Caki2 (cell line): ENCODE measurements at places on chromosomes 2 and 18. TPM values are rescaled to one million over a fixed set of nuclear protein-coding genes. Genes with fewer than 3 reads are reported as not detected.

CCBE1 gene
- 0.17 TPM in 1 of 2 replicates, not detected in the other for total RNA-seq

MSH6 gene
- total RNA-seq = 39.6 and 46.3 TPM in 2 replicates

DNA sequence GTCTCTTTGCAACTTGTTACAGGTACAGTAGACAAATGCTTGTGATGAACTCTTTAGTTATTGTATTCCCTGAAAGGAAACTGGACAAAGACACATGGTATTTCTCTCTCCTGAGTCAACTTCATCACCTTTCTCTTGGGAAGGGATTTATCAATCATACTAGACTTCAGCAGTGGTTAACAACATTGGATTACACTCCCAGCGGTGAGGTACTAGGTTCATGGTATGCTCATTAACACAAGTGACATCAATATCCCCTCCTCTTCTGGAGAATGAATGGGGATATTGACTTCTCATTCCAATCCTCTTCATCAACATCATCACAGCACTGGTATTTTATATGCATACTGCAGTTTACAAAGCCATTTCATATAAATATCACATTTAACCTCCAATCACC is 574.6 kb downstream of the ERBB4 start:
- DNase-seq = no peak

DNA sequence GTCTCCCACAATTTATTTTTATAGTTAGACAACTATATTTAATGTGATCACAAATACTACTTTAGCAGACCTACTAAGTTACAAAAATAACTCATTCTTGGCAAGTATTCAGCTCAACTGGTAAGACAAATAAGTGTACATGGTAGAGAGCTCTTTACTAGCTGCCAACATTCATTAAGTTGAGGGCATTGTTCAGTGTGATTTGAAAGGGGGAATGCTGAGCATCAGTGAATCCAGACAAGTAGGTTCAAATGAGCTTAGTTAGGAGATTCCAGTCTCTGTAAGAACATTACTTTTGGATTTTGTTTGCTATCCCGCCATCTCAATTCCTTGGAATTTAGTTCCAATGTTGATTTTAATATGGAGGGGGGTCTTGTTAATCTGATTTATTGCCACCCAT is 187.3 kb upstream of the LYPD1 start:
- no peak for DNase-seq

- DNase-seq = no peak
Measured at GRCh38 chr2:213098612-213099011, 52.8 kb downstream of the IKZF2 start.

DNA sequence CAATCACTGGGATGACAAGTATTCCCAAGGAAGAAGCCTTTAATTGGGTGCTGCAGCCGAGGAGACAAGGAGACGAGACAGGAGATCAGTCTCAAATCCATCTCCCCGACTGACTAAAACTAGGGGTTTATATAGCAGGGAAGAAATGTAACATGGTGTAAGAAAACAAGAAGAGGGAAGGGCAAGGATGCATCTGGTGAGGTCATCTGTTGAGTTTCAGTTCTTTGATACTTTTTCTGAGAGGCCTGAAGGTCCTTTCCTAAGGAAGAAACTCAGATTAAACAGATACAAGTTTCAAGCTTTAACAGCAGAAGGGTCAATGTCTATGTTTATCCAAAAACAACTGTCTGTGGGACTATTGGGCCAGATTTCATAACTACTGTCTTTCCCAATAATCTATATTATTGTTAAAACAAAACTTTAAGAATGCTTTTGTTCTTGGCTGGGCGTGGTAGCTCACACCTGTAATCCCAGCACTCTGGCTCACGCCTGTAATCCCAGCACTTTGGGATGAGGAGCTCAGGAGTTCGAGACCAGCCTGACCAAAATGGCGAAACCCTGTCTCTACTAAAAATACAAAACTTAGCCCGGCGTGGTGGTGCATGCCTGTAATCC is 2.5 kb upstream of the PDCL3 start:
- DNase-seq = no peak

DNA sequence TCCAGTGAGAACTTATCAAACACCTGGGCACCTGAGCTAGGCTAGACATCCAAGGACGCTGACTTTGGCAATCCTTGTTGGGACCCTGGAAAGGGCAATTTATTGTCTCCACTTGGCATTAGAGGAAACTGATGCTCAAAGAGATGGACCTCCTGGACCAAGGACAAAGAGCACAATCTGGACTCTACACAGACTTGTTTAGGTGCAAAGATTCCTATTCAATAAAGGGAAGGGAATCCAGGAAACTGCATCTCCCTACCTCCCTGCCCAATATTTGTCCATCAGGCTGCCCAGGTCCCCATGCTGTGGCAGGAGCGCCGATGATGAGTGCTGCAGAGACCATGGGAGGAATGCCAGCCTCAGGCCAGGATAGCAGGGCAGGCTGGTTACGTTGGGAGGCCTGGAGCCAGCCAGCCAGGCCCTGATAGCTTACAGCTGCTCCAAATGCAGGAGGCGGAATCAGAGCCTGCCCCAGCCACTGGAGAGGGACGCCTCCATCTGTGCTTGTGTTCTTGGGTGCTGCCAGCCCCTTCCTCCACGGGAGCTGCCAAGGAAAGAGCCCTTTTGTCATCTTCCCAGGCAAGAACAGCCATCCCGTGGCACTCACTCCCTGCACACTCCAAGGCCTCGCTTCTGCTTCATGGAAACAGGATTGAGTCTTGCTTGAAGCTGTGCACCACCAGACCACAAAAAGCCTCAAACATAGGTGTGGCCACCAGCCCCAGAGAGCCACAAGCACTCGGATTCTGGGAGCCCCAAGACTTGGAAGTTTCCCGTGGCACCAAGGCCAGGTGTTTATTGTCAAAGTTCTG is 60.0 kb downstream of the HS1BP3 start:
- no peak for DNase-seq
